ENCODE measurements at places on chromosomes 2 and 18.
A peak's percentile ranks its signal among the peaks of the same experiment; 100 is the strongest.

- no peak for DNase-seq
These were observed 148.0 kb downstream of the SMAD7 start for GRCh38 chr18:48802543-48803290.

GRCh38 chr2:27847333-27847732 lies 42.9 kb downstream of the RBKS start:
- no peak for DNase-seq

DNA sequence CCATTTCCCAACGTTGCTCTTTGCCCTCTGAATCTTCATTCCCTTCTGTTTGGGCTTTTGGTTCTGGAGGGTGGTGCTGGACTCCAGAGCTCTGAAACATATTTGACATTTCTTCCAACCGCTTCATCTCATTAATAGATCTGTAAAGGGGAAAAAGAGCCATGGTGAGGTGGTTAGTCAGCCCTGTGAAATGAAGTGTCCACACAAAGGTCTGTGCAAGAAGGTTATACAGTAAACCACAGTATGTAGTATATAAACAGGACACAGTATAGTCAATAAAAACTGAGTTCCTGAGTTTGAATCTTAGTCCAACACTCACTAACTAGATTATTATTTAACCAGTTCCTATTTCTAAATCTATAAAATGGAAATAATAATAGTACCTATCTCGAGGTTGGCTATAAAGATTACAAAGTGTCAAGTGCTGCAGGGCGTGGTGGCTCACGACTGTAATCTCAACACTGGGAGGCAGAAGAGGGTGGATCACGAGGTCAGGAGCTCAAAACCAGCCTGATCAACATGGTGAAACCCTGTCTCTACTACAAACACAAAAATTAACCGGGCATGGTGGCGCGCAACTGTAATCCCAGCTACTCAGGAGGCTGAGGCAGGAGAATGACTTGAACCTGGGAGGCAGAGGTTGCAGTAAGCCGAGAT lies 13.1 kb downstream of the STARD7 start:
- peak; percentile 45 for DNase-seq

DNA sequence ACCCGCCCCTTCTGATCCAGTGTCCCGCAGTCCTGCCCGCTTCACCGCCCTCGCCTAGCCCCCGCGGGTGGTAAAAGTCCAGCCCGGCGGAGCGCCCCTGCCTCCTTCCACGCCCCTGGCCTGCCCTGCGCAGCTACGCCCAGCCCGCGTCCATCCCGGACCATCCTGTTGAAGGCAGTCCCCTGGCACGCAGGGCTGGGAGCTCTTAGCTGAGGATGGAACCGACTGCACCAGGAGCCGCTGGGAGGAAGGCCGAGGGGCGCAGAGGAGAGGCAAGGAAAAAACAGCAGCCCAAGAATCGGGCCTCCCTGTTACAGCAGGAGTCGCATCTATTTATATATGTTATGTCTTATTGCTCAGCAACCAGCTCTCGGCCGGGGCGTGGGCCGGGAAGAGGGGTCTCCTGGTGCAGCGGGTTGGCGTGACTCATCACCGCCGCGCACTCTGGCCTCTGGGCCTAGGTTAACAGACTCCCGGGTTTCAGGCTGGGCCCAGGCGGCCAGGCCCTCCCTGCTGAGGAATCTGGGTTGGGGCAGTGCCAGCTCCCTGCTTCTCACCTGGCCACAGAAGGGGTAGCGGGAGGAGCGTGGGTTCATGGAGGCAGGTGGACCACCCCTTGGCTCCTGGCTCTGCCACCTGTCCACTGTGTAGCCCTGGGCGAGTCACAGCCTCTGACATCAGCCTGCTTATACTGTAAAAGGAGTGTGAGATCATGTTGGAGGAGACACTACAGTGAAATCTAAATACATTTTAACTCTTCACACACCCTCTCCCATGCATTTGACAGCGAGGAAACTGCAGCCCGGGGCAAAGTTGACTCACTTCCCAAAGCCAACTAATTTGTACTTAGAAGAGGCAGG lies 13.4 kb upstream of the MAP3K2 start:
- DNase-seq = peak; percentile 63
